Stimulated activated CD4-positive, alpha-beta T cell treated with anti-CD3 and anti-CD28 coated beads, Interleukin-2, amount 100 ng/mL, for 24 hours (primary cell): ENCODE measurements at places on chromosomes 11 and 22.
A peak's percentile ranks its signal among the peaks of the same experiment; 100 is the strongest.

GRCh38 chr22:24067587-24068376 is 56.7 kb downstream of the CABIN1 start:
- DNase-seq = no peak

GRCh38 chr22:19343470-19343869 is 52.0 kb upstream of the CLTCL1 start:
- no peak for DNase-seq

DNA sequence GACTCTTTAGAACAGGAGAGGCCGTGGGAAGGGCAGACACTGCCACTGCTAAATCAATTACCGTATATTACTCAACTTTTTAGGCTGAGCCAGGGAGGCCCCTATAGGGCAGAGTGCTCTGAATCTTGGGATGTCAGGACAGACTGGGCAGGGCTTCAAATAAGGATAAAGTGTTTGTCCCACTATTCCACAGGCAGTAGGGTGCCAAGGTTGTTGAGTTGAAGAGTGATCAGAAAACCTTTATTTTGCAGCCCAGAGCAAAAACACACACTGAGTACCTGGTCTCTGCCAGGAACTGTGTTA is 1.6 kb upstream of the B4GAT1 start:
- DNase-seq = no peak

GRCh38 chr11:68994161-68994893 is 13.5 kb upstream of the MRGPRD start:
- DNase-seq = no peak

DNA sequence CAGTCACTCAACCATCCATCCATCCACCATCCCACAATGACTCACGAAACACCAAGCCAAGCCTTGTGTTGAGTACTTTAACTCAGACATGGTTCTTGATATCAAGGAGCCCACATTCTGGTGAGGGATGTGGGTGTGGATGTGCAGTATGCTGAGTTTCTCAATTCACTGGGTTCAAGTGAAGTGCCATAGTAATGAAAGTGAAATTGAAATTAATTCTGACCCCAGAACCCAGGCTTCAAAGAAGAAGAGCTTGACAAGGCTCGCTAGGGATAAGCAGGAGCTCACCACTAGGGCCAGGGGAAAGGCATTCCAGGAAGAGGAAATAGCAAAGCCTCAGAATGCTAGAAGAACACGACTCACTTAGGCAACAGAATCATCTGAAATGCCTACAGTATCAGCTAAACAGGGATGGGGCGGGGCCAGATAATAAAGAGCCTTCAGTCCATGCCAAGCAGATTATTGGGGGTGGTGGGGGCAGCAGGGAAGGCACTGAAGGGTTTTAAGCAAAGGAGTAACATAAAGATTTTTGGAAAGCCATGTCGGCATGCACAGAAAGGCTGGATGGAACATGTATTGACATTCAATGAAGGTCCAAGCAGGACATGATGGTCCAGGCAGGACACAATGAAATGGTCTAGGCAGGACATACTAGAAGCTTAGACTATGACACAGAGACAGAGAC is 37.2 kb downstream of the RTL6 start:
- DNase-seq = no peak

DNA sequence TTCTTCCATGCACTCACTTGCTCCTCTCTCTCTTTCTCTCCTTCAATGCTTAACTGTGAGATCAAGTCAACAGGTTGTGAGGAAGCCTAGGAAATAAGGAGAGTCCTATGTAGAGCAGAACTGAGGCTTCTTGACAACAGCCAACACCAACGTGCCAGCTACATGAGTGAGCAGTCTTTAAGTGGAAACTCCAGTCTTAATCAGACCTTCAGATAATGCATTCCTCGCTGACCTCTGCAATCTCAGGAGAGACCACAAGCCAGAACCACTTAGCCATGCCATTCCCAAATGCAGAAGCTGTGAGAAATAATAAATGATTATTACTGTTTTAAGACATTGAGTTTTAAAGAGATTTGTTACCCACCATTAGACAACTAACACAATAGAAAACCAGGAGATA is 6.1 kb upstream of the TEAD1 start:
- DNase-seq = no peak

DNA sequence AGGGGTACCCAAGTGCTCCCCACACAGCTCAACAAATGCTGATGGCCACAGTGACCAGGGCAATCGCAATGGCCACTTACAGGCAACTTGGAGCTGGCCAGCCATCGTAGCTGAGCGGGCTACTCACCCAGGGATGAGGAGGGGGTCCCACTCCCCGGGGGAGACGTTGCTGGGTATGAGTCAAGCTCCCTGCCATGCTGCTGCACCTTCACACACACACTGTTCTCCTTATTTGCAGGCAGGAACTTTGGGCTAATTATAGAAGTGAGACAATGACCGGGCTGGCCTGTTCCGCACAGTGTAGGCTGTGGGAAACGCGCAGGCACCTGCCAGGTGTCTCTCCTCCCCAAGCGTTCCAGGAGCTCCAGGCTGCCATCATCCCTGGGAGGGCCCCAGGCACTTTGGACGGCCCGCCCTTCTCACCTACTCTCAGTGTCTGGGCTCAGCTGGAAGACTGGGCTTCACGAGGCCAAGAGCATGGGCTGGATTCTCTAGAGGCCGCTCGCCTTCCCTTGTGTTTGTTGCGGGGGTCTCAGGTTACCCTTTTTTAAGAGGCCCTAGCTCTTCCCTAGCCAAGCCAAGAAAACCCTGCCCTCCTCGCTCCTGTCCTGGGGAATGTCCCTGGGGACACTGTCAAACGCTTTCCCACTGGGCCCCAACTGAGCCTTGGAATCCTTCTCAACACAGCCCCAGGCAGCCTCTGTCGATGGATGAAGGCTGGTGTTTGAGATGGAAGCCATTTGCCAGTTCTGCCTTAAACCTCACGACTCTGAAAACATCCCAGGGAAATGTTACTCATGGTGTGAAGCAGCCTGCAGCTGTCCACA is 73.0 kb downstream of the RTL6 start:
- DNase-seq = no peak

- peak; percentile 89 for DNase-seq
These were observed 945 bp downstream of the CREBZF start for GRCh38 chr11:85663753-85664614.
